Lung (tissue), 17 donors: ENCODE measurements at places on chromosomes 13 and 19.

- no peak for DNase-seq
These were observed 3.0 kb downstream of the ANGPTL4 start for GRCh38 chr19:8366961-8367326.

- DNase-seq, result no peak
These were observed 2.4 kb upstream of the HOMER3 start for GRCh38 chr19:18943465-18943864.

DNA sequence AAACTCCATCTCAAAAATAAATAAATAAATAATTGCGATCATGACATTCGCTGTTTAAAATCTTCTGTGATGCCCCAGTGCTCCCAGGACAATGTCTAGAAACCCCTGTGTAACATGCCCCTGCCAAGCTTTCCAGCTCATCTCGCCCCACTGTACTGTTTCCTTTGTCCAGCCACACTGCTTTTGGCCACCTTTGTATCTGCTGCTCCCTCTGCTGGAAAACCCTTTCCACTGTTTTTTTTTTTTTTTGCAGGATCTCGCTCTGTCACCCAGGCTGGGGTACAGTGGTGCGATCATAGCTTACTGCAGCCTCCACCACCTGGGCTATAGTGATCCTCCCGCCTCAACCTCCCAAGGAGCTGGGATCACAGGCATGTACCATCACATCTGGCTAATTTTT is 7.5 kb downstream of the PLAUR start:
- DNase-seq, result no peak

GRCh38 chr19:645912-646778 is 6.5 kb downstream of the FGF22 start:
- no peak for DNase-seq

DNA sequence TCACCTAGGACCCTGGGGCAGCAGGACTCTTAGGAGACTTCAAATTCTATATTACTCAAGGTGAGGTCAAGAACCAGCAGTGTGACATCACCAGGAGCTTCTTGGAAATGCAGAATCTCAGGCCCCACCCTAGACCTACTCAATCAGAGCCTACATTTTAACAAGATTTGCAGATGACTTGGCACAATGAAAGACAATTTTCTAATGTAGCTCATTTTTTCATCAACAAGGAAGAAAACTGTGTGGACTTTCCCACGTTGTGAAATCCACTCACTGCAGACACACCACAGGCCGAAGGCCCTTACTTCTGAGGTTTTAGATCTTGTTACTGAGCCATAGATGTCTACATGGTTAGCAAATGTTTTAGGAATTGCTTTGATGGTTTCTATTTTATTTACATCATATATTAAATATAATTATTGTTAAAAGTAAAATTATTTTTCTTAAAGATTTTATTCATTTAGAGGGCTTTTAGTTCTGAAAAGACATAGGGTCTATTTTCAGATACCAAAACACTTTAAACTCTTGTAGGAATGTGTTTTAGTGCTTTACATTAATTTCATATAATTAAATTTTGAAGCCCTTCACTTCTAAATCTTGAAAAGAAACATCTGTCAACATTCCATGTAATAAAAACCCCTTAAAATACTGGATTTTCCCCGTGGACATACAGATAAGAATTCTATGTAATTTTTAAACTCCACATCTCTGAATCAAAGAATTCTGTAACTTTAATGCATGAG is 18.5 kb upstream of the STARD13 start:
- no peak for DNase-seq
